ENCODE measurements at places on chromosomes 11 and 22.
A peak's percentile ranks its signal among the peaks of the same experiment; 100 is the strongest.

DNA sequence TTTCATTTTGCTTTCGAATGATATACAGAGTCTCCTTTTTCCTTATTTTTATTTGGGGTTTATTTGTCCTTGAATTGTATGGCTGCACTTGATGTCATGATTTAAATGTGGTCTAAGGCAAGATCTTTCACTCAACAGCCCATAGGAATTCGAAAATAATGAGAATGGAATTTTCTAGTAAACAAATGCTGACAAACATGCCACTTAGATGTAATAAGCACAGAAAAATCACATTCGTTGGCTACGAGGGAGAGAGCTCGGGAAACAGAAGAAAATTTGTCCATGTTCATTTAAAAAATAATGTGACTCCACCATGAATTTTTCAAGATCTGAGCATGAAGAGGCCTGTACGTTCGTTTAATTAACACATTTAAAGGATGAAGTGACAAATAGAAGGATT, 73.0 kb downstream of the BLID start:
- no peak for DNase-seq

GRCh38 chr11:86558207-86558606, 114.2 kb downstream of the ME3 start:
- no peak for DNase-seq

DNA sequence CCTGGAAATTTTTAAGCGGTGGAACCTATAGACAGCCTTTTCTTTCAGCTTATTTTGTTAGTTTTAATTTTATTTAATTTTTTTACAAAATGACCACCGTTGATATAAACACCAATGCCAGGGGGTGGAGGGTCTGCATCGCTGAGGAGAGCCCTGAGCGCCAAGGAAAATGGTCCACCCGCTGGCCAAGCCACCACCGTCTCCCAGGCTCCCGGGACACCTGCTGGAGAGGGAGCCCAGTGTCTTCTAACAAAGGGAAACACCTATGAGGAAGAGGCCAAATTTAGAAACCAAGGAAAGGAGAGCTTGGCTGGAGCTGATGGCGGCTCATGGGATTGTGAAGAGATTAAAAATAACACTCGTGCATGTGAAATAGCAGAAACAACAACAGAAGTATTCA, 288 bp upstream of the KRTAP5-8 start:
- no peak for DNase-seq

- no peak for DNase-seq
Observed at GRCh38 chr22:17012267-17012666, 4.2 kb upstream of the GAB4 start.

GRCh38 chr11:72597721-72598120, 76.5 kb downstream of the PDE2A start:
- DNase-seq, result no peak

GRCh38 chr22:25137577-25138525, 61.8 kb upstream of the CRYBB3 start:
- DNase-seq, result peak; percentile 48

DNA sequence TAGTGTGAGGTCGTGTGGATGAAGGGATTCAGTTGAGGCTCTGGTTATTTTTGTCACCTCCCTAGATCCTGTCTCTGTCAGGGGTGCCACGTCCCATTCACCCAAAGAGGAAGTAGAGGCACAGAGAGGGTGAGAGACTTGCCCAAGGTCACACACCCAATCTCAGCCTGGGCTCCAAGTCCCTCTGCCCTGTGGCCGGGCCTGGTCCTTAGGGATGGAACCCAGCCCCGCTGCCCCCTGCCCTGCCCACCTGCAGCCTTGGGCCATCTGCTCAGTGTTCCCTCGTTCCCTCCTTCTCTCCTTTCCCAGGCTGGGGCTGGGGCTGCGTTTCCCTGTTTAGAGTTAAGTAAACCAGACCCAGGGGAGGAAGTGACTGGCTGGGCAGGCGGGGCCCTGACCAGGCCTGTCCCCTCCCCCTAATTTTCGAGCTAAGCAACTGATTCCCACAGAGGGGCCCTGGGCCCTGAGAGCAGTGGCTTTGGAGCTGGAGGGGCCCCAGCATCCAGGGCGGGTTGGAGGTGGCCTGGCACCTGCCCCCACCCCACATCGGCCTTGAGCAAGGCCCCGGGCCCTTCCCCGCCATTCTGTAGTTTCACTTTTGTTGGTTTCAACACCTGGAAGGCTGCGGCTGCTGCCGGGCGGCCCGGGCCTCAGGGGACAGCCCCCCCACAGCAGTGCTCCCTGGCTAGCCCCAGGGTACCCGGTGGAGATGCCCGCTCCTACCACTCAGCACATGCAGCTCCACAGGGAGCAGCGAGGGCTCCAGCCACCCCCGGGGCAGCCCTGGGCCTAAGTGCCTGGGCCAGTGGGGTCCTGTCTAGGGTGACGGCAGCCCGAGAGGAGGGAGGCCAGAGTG, 1.5 kb downstream of the TCIRG1 start:
- DNase-seq, result peak; percentile 78

DNA sequence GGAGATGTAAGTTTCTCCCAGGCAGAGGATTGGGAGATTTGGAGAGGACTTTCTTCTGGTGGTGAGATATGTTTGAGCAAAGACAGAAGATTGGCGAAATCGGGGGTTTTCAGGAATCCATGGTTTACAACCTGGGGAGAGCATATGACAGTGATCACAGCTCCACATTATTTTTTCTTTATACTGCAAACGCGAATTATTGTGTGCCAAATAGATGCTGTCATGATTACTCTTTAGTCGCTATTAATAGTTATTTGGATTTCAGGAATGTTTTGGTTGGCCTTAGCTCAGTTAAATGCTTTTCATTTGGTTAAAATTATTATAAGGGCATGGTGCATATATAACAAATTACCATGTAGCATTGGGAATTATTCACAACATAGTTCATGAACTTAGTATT, 15.2 kb downstream of the ATXN10 start:
- no peak for DNase-seq

GRCh38 chr11:28599656-28600055, 491.5 kb downstream of the METTL15 start:
- DNase-seq, result no peak

DNA sequence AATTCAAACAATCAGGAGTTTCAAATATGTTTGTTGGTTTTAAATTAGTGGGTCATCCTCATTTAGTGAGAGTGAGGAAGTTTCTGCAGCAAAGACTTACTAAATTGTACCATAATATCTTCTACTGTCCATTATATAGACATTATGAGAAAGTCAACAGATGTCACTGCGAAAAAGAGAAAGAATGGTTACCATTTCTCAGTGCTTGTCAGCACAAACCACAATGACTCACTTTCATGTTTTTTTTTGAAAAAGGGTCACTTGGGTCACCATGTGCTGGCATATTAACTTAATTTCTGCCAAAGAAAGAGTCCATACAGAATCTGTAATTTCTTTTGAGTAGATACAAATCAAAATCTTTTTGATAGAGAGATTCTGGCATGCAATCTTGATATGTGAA, 924.6 kb upstream of the FAT3 start:
- DNase-seq, result no peak

DNA sequence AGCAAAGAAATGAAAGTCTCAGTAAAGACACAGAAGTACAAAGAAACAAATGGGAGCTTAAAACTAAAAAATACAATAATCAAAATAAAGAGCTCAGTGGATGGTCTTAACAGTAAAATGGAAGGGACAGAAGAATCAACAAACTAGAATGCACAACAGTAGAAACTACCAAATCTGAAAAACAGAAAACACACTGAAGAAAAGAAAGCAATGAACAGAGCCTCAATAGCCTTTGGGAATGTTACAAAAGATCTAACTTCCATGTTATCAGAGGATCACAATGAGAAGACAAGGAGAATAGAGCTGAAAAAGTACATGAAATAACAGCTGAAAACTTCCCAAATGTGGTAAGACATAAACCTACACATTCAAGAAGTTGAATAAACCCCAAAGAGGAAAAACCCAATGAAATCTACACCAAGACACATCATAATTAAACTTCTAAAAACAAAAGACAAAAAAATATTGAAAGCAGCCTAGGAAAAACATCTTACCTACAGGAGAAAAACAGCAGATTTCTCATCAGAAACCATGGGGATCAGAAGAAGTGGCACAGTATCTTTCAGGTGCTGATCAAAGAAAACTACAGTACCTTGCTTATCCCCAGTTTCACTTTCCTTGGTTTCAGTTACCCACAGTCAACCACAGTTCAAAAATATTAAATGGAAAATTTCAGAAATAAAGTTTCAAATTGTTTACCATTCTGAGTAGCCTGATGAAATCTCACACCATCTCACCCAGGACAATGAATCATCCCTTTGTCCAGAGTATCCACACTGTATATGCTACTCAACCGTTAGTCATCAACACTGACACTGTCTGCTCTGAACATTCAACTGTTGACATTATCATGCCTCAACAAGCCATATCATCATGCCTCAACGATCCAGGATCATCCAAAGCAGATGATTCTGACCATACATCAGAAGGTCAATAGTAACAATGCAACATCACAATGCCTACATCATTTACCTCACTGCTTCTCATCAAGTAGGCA, 22.2 kb downstream of the RRAS2 start:
- no peak for DNase-seq

DNA sequence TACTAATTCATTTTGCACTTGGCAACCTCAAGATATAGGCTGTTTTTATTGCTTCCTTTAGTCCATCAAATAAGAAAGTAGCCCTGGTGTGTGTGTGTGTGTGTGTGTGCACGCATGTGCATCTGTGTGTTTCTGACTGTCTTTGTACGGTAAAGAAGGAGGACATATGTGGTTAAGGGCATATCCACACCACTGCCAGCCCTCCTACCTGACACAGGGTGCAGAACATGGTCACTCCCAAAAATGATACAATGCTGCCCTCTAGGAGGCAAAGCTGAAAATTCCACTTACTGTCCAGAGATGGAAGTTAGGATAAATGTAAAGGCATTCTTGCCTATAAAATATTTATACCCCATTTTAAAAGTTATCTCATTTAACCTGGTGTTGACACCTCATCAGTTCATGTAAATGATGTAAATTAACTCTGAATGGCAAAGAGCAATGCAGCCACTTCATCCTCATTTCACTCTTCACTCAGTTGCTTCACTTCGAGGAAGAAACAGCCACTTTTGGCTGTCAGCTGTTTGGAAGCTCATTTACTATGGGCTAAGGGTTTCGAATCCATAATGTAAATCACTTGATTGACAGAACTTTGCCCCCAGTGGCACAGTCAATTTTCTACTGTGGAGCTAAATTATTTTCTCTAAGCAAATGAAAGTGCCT, 83.1 kb upstream of the MTNR1B start:
- peak; percentile 58 for DNase-seq

DNA sequence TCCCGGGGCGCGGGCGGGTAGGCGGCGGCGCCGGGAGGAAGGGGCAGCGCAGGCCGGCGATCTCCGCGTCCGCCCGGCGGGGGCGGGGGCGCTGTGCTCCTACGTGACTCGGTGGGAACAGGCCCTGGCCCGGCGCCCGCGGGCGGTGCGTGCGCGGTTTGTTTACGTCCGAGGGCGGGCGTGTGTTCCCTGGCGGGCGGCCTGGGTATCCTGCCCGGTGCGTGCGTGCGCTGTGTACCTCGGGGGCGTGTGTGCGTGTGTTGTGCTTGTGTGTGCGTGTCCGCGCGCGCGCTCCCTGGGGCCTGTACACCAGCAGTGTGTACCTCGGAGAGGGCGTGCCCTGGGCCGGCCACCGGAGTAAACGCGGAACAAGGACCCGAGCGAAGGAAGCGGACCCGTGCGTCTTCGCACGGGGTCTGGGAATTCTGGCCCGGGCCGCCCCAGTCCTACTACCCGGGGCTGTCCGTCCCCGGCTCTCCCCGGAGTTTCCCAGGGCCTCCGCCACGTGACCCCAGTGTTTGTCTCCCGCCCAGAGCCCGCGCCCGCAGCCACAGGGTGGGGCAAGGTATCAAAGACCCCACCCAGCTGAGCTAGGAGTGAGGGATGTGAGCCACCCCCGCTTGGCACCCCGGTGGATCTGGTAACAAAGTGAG, 769 bp downstream of the MAFF start:
- peak; percentile 91 for DNase-seq

DNA sequence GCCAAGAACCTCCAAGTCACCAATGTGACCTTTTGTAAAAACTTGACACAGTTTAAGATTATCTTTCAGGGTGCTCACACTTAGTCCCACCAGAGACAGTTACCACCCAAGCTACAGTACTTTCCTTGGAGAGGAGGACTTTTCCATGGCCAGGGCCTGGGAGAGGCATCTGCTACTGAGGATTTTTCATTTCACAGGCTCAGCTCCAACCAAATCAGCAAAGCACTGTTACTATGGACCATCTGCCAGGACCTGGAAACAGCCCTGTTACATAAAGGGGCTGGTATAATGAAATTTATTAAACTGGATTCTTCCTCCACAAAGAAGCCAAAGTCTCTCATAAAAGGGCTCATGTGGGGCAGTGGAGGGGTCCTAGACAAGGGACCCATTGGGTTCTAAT, 38.6 kb downstream of the SERGEF start:
- no peak for DNase-seq

- DNase-seq, result peak; percentile 48
Observed at GRCh38 chr22:32823024-32823730, 21.7 kb downstream of the TIMP3 start.

DNA sequence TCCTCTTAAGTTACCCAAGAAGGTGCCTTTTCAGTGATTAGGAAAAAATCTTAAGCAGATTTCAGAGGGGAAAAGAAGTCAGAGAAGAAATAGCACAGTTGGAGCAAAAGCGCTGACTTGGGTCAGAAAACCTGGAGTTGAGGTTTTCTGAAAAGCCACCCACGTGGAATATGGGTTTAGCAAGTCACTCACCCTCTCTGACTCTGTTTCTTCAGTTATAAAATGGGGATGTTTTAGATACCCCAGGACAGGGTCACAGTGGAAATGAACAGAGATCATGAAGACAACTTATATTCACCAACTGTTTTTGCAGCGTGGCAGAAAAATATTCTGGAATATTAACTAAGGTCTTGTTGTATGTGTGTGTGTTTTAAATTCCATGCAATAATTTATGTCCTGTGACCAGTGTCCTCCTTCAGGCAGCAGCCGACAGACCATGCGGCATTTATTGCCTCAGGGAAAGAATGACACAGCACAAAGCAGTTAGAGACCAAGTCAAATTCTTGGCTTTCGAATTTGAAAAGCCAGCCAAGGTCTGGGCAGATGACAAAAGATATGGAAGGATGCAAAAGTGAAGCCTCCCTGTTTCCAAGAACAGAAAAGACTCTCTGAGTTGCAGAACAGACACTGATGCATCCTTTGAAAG, 119.9 kb downstream of the MIAT start:
- no peak for DNase-seq

DNA sequence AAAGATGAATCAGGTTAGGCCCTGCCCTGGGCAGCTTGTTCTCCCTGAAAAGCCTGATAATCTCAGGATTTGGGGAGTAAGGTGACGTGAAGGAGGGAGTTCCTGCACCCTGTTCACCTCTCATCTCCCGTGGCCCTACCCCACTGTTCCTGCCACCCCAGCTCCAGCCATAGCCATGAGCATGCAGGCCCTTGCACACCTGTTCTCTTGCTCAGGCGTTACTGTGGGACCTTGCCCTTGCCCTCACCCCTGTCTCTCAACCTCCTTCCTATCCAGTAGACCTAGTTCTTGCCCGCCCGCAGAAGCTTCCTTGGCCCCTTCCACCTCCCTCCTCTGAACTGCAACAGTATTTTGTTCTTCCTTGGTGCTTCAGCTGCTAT, 15.0 kb downstream of the TSKU start:
- peak; percentile 19 for DNase-seq

GRCh38 chr11:32450372-32450771, 15.0 kb upstream of the WT1 start:
- no peak for DNase-seq

GRCh38 chr11:93654226-93654625, 7.3 kb upstream of the CEP295 start:
- no peak for DNase-seq

Data from colonic mucosa (tissue), 4 donors.